ENCODE measurements at places on chromosomes 6 and 20. TPM values are rescaled to one million over a fixed set of nuclear protein-coding genes. Genes with fewer than 3 reads are reported as not detected.

Gene PPP1R18
- total RNA-seq: 30.6 TPM

Gene LY6G6F
- total RNA-seq: not detected

Gene DACT2
- 7.4 TPM for total RNA-seq

Gene LGSN
- total RNA-seq: not detected

Gene CGAS
- 0.52 TPM for total RNA-seq

DNA sequence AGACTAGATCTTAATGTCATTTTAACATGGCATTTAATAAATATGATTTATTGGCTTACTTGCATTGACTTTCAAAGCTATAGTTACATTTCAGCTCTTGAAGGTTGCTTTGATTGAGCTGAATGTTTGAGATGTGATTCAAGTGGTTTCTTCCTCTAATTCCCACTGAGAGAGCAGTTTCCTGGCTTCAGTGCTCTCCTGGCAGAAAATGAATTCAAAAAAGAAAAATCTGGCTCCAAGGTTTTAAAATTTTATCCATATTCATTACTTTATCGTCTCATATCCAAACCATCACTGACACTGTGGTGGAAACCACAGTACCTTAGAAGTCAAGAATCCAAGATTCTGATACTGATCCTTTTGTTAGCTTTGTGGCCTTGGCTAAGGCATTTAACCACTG lies 263.1 kb upstream of the HSF2 start:
- DNase-seq: no peak

GRCh38 chr6:157711060-157711459 lies 112.0 kb upstream of the SNX9 start:
- no peak for DNase-seq

DNA sequence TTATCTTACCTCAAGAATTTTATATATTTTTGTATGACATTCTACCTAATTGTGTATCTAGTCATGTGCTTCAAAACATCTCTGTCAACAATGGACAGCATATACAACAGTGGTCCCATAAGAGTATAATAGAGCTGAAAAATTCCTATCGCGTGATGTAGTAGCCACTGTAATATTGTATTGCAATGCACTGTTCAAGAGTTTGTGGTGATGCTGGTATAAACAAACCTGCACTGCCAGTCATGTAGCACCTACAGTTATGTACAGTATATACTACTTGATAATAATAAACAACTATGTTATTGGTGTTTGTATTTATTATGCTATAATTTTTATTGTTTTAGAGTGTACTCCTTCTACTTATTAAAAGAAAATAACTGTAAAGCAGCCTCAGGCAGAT lies 672.7 kb downstream of the CD109 start:
- no peak for DNase-seq

DNA sequence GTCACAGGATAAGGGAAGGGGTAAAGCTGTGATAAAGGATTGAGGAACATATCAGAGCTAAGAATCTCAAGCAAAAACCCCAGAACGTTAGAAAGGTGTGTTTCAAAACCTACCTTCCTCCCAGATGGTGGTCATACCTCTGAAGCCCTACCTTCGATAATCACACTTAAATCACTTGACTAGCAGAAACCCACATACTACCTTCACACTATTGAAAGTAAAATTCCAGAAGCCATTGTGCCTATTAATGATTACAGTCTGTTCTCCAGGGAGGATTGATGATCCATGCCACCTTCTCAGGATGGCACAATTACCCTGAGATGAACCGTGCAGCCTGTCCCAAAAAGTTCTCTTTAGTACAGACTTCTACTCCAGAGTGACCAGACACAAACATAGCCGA lies 72.3 kb upstream of the SOX4 start:
- no peak for DNase-seq

DNA sequence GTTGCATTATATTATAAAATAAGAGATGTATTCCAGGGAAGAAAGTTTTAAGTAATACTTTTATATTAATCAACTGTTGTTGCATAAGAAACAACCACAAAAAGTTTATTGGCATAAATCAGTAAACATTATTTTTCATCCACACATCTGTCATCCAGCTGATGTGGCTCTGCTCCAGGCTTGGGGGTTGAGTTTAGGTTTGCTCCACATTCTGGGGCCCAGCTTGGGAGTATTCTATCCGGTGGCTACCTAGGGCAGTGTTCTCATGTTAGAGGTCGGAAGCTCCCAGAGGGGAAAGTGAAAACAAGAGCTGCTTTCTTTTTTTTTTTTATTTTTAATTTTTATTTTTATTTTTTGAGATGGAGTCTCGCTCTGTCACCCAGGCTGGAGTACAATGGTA lies 728.4 kb upstream of the FLRT3 start:
- no peak for DNase-seq

DNA sequence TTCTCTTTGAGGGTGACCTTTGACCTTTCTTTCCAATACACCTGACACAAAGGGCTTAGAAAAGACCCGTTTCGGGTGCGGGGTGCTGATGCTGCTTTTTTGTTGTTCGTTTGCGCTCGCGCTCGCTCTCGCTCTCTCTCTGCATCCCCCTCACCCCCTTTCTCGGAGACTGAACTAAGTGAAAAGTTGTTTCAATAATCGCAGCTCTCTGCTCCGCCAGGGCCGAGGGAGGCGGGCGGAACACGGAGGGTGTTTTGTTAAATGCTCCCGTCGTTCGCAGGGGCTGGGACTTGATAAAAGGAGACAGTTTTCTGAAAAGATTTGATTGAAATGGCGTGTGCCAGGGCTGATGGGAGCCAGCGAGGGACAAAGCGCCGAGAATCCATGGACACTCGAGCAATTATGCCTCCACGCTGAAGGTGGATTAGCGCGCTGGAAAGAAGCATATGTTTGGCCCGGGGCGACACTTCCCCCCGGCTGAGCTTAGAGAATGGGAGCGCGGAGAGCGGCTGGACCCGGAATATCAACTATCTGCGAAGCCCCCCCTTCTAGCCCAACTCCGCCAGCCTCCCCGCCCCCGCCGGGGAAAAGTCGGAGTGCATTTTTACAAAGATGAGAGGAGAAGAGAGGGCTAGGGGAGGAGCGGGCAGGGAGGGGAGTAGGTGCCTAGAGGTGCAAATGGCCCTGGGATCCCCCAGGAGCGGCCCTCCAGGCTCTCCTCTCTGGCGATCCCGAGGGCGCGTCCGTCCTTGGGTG lies 25.0 kb downstream of the TFAP2A start:
- DNase-seq: peak; percentile 45

DNA sequence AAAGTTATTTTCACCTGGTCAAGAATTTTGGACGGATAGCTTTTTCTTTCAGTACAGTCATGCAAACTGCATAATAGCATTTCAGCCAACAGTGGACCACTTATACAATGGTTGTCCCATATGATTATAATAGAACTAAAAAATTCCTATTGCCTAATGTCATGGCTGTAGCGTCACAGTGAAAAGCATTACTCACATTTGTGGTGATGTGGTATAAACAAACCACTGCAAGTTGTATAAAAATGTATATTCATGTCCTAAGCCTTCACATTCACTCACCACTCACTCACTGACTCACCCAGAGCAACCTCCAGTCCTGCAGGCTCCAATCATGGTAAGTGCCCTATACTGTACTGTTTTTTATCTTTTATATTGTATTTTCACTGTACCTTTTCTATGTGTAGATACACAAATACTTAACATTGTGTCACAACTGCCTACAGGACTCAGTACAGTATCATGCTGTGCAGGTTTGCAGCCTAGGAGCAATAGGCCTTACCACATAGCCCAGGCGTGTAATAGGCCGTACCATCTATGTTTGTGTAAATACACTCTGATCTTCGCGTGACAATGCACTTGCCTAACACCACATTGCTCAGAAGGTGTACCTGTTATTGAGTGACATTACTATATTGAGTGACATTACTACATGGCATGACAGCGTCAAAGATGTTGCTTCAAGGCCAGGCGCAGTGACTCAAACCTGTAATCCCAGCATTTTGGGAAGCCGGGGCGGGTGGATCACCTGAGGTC lies 17.9 kb downstream of the ABHD12 start:
- no peak for DNase-seq

DNA sequence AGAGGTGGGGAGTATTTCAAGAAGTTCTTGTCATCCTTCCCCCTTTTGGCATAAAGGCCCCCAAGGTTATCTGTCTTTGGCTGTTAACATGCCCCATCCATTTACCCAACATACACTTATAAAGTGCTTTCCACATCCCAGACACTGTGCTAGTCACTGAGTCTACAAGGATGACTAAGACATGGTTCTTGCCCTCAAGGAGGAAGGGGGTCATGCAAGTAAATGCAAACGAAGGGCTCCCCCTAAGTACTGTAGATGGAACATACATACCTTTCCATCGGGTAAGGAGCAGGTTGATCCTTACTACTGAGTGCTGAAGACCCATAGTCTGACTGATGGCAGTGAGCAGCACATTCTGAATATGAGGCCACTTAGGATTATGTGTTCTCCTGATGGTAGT lies 38.3 kb downstream of the HECA start:
- no peak for DNase-seq

- no peak for DNase-seq
Measured at GRCh38 chr20:59994697-59995122, 36.5 kb downstream of the CDH26 start.

GRCh38 chr6:128598571-128598970 lies 78.2 kb upstream of the PTPRK start:
- no peak for DNase-seq

DNA sequence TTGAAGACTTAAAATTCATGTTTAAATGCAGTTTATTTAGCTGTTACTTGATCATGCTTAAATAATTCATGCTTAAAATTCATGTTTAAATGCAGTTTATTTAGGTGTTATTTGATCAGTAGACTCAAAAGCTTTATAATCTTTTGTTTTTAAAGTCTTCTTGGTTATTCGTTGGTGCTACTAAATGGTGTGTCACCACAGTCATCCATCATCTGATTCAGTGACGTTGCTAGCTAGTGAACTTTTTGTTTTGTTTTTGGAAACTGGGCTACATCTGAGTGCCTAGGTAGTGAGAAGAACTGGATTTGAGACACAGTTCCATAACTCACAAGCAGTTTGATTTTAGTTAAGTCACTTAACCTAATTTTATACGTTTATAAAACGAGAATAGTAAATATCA lies 20.9 kb downstream of the SCAF8 start:
- DNase-seq: no peak

GRCh38 chr6:165616116-165616515 lies 46.9 kb downstream of the PDE10A start:
- DNase-seq: no peak

GRCh38 chr6:72864799-72865198 lies 242.9 kb downstream of the KCNQ5 start:
- no peak for DNase-seq

GRCh38 chr6:51301962-51302361 lies 483.3 kb downstream of the TFAP2B start:
- no peak for DNase-seq

DNA sequence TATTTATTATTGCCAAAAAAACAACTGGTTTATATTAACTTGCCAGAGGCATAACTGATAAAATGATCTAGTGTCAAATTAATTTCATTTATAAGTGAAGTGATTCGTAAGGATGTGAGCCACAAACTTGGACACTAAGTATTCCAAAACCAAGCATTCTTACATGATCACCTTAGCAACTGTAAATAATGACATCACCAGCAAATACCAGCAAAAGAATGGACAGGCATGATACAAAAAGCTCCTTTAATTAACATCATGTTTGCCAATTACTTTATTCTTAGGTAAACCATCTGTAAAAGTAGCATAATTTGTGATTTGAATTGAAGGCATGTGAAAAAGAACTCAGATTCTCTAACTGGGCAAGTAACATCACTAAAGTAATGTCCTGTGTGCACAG lies 17.2 kb upstream of the FNDC1 start:
- DNase-seq: no peak

DNA sequence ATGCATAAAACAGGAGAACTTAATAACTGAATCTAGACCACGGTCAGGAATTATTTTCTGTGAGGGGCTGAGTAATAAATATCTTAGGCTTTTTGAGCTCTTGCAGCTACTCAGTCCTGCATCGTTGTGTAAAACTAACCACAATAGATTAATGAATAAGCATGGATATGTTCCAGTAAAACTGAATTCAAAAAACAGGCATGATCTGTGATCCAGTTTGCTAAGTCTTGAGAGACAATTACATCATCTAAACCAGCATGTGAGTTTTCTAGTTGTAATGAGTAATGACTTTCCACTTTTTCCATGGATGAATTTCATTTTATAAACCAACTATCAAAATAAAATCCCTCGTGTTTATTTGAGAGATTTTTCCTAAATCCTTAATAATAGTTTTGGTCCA lies 336.8 kb downstream of the RFPL4B start:
- no peak for DNase-seq

DNA sequence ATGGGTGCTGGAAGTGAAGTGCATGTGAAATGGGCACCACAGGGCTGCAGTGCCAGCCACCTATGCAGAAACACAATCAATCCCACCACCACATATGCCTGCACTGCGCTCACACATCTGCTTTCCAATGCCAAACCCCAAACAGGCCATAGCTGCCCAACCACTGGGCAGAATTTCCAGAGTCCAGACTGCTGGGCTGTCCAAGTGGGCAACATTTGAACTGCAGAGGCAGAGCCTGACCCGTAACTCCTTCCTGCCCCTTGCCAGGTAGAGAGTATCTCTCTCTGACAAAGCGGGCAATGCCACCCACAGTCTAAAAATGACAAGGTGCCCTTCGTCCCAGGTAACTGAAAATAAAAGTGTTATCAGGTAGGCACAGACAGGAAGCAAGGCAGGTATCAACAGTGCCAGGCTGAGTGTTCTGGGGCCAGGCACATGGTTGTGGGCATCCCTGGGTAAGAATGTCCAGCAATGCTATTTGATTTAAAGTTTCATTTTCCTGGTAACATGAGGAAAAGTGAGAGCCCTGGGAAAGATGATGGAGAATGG lies 79.5 kb downstream of the FOXA2 start:
- no peak for DNase-seq

GRCh38 chr20:24523661-24524060 lies 54.2 kb downstream of the SYNDIG1 start:
- no peak for DNase-seq
